ENCODE measurements at places on chromosomes 2 and 18. TPM values are rescaled to one million over a fixed set of nuclear protein-coding genes. Genes with fewer than 3 reads are reported as not detected.

The CAPN14 gene
- under 0.01 TPM for total RNA-seq

DNA sequence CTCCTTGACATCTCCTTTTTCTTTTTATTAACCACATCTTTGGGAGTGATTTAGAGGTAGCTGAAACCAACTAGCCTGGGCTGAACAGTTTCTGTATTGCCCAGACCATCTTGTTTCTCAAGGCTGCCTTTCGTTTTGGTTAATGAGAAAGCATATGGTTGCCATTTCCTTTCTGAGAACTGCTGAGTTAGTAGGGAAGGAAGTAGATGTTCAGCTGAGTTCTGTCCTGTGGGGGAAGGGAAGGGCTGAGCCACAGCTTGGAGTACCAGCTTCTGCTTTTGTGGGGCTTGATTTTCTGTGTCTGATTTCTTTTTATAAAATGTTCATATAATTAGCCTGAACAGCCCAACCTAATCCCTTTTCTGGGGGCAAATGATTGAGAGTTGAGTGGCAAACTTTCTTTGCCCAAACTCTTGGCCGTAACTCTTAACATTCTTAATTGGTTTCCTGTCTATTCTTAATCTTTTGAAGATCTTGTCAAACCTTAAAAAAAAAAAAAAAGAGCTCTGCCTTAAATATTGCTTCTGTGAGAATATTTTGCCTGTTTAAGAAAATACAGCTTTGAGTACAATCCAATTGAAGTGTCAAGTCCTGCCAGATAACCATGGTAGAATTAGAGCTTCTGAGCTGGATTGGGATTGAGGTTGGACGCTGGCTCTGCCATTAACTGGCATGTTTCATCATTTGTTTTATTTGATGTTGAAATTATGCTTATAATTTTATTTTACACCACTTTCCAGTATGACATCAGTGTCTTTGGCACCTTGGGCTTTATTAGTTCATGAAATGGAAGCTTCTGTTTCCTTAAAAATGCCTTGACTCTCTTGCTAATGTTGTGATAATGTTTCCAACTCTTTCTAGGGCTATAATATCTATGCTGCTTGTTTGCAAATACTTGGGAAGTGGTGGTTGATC lies 1.9 kb upstream of the NABP1 start:
- DNase-seq, result no peak

DNA sequence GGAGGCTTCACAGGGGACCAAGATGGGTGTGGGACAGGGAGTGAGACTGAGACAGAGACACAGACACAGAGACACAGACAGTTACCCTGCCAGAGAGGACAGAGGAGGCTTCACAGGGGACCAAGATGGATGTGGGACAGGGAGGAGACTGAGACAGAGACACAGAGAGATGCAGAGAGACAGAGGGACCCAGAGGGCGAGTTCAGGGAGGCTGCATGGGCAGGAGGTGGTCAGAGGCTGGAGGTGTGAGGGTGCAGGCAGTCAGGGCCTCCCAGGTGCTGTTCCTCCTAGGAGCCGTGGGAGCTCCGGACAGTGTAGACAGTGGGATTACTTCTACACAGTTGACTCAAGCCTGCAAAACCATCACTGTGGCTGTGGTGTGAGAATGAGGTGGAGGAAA lies 206.2 kb upstream of the PXDN start:
- DNase-seq, result no peak

The GLI2 gene
- 0.64 TPM for total RNA-seq

GRCh38 chr2:28267282-28267681 lies 125.4 kb upstream of the FOSL2 start:
- DNase-seq, result no peak

- no peak for DNase-seq
Measured at GRCh38 chr2:147428120-147428747, 416.6 kb upstream of the ACVR2A start.

The NT5DC4 gene
- total RNA-seq, result not detected

DNA sequence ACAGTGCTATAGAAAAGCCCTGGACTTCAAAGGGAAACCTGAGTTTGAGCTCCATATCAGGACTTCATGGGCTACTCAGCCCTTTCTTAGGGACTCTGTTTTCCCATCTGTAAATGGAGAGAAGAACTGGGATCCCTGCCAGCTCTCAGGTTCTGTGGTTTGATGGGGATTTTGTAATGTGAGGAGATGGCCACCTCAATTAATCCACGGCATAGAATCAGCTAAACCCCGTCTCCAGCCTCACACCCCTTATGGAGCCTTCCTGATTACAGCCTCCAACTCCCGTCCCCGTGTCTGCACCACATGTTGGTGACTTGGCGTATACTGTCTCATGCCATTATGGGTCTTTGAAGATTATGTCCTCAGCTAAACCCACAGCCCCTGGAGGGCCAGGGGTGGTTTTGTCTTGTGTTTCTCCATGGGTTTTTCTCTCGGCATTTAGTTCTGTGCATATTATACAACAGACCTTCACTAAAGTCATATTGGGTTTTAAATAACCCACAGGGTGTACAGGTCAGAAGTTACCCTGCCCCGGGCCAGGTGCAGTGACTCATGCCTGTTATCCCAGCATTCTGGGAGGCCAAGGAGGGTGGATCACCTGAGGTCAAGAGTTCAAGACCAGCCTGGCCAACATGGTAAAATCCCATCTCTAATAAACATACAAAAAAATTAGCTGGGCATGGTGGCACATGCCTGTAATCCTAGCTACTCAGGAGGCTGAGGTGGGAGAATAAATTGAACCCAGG lies 63.8 kb upstream of the PPP1CB start:
- no peak for DNase-seq

DNA sequence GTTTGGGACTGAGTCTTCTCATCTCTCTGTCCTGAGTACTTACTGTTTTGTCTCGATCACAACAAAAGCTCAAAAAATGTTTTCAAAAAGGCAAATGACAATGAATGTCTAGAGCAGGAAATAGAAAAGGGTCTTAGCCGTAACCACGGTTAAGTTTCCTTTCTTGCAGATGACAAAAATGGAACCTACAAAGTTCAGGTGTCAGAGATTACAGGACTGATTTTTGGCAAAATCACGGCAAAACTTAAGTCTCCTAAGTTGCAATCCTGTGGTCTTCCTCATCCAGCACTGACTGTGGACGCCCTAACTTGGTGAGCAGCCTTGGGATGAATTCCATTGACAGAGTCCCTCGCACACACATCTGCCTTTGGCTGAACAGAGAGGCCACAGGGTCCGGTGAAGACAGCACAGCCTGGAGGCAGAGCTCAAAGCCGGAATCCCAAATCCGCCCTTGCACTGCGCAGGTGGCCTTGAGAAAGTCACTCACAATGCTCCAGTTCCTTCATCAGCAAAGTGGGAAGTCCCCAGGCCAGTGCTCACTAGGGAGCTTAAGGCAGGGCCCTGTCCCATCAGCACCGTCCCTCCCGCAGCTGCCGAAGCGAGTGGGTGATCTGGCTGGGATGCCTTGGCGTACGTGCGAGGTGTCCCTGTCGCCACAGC lies 55.2 kb downstream of the EIPR1 start:
- DNase-seq, result no peak

GRCh38 chr2:84631047-84631446 lies 114.7 kb downstream of the DNAH6 start:
- peak; percentile 35 for DNase-seq

The GPAT2 gene
- not detected for total RNA-seq

The CDH7 gene
- total RNA-seq, result not detected

- DNase-seq, result no peak
Measured at GRCh38 chr2:1440581-1440980, 27.3 kb downstream of the TPO start.

DNA sequence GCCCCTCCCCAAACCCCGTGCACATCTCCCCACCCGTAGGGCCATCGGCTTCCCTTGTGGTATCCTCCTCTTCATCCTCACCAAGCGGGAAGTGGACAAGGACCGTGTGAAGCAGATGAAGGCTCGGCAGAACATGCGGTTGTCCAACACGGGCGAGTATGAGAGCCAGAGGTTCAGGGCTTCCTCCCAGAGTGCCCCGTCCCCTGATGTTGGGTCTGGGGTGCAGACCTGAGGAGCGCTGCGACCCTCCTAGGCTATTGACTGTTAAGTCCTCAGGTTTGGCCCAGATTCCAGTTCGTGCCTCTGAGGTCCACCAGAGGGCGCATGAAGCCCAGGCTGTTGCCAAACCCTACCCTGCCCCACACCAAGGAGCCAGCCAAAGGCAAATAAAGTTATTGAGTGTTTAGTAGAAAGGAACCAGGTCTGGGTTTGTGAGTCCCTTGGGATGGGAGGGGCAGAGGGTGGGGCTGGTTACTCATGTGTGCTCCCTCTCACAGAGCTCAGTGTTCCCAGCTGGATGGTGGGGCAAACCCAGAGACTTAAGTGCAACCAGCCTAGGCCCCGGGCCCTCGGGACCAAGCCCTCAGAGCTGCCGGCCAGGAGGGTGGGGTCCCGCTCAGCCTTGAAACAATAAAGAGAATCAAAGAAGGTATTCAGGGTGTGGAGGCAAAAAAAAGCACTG lies 2.4 kb downstream of the PNKD start:
- DNase-seq, result peak; percentile 98

GRCh38 chr2:49154140-49154539 lies at the start of gene FSHR:
TSS of gene FSHR (minus strand) at chr2:49154515. CDS start at chr2:49154417, 98 bp downstream.
- DNase-seq, result no peak

- DNase-seq, result no peak
Measured at GRCh38 chr2:129740504-129740903, 239.0 kb upstream of the RAB6C start.

The HAUS1 gene
- 87.1 TPM for total RNA-seq

- peak; percentile 46 for DNase-seq
Measured at GRCh38 chr2:73611867-73612266, 30.4 kb downstream of the NAT8 start.

- DNase-seq, result no peak
Measured at GRCh38 chr18:79940814-79941472, 10.5 kb downstream of the SLC66A2 start.

The VWC2L gene
- not detected for total RNA-seq

- DNase-seq, result no peak
Measured at GRCh38 chr2:3488855-3489763, 30.2 kb downstream of the ADI1 start.

DNA sequence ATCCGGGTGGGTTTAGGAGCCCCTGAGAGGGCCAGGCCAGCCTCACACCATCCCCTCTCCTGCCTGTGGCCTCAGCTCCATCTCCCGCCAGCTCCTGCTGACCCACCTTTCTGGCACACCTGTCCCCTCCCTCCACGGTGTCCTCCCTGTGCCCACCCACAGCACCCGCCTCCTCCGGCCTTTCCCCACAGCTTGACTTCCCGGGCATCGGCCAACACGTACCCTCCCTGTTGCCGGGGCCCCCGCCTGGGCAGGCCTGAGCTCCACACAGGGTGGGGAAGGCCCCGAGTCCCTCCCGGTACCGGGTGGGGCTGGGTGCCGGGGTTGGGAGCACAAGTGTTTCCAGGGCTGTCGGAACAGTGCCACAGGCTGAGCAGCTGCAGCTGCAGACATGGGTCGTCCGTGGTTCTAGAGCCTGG lies 6.5 kb downstream of the GPC1 start:
- DNase-seq, result no peak

The TMEM247 gene
- total RNA-seq, result not detected

GRCh38 chr18:68083131-68083530 lies 566.6 kb upstream of the DSEL start:
- DNase-seq, result peak; percentile 78

DNA sequence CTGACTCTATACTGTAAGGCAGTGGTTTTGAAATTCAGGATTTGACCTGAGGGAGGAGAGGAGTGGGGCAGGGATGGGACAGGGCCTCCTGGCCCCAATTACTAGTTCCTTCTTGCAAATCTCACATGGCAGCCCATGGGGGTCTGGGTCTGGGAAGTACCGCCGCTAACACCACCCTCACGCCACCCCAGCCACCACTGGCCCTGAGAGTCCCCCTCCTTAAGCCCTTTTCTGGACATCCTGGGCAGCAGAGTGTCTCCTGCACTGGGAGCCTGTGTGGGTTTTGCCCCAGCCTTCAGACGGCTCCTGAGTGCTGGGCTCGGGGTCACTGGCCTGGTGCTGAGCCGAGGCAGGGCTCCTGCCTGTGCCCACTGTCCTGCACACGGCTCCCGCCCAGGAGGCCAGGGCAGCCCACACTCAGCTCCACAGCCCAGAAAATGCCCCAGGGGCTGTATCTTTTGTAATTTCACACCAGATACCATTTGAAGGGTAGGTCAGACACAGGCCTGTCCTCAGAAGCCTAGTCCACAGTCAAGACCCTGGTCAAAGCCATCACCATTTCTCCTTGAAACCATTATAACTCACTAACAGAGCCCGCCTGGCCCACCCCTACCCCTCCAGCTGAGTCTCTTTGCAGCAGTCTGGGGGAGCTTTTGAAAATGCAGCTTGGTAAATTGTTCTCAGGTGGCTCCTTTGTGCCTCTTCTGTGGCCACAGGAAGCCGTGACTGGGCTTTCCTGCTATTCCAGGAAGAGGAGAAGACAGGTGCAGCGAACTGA lies 55.1 kb downstream of the CYP27C1 start:
- DNase-seq, result no peak

The PPP1R1C gene
- total RNA-seq, result 2.0 TPM

DNA sequence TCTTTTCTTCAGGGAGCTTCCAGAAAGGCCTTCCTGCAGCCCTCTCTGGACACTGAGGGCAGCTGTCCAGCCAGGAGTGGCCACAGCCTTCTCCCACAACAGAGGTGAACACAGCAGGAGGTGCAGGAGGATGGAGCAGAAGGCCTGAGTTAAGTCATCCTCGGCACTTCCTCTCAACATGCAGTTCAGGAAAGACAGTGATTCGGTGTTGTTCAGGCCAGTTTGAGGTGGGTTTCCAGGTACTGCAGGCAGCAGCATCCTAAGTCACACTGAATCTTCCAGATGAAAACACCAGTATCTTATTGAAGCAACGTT lies 225.3 kb upstream of the PXDN start:
- no peak for DNase-seq

DNA sequence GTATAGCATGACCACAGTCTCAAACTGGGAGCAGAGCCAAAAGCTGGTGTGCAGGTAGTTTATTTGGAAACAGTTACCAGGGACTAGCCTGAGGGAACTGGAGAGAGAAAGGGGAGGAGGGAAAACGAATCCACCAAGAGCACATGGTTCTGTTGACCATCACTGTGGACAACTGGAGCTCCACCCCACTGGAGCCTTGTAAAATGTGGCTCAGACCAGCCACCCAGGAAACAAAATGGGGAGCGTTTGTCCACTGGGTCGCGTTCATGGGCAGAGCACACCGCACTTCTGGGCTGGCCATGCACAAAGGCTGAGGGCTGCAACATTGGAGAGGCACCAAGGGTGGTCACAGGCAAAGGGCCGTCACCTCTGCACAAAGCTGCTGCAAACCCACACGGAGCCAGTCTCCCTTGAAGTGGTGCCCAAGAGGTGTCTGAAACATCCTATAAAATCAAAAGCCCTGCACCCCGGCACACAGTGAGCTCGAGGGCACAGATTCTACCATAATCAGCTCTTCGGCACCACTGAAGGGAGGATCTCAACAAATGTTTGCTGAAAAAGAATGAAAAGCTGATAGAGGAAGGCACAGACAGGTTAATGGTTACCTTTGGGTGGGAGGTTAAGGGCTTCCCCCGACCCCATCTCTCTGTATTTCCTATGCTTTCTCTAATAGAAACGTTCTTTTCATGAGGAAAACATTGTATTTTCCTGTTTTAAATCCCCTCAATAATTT lies 192.9 kb downstream of the INHBB start:
- no peak for DNase-seq

- peak; percentile 71 for DNase-seq
Measured at GRCh38 chr2:68237404-68237803, 14.9 kb downstream of the PPP3R1 start.

- no peak for DNase-seq
Measured at GRCh38 chr2:199259671-199260070, 198.1 kb downstream of the SATB2 start.
